Jurkat, Clone E6-1 (cell line): ENCODE measurements at places on chromosomes 2 and 18.

DNA sequence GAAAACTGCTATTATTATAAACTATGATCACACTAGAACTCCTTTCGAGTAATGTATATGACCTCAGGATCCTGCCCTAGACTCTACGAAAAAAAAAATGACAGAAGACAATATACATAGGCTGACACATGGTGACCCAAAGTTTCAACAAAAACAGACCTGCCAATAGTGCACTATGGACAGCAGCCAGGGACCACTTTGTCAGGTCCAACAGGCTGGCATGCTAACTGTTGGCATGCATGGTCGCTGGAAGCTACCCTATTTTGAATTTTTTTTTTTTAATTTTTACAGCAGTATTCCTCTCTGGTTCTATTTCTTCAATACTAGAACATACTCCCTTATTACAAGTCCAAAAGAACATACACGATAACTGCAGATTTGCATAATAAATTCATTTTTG lies 38.1 kb downstream of the REV1 start:
- DNase-seq: no peak

DNA sequence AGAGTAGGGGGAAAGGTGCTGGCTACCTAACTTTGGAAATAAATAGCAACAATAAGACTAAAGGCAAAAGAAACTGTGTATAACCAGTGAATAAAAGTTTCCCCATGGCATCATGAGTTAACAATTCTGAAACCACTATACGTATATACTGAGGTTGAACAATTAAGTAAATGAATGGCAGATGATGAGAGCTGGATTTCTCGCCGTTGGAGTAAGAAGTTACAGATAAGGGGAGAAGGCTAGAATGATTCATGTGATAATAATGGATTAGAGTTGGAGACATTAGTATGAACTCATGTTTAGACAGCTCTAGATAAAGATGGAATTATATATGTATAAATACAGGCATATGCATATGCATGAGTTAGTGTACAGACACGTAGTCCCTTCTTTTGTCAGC lies 152.7 kb downstream of the UBR3 start:
- no peak for DNase-seq

GRCh38 chr18:53795610-53796009 lies 428.9 kb downstream of the MBD2 start:
- DNase-seq: no peak

DNA sequence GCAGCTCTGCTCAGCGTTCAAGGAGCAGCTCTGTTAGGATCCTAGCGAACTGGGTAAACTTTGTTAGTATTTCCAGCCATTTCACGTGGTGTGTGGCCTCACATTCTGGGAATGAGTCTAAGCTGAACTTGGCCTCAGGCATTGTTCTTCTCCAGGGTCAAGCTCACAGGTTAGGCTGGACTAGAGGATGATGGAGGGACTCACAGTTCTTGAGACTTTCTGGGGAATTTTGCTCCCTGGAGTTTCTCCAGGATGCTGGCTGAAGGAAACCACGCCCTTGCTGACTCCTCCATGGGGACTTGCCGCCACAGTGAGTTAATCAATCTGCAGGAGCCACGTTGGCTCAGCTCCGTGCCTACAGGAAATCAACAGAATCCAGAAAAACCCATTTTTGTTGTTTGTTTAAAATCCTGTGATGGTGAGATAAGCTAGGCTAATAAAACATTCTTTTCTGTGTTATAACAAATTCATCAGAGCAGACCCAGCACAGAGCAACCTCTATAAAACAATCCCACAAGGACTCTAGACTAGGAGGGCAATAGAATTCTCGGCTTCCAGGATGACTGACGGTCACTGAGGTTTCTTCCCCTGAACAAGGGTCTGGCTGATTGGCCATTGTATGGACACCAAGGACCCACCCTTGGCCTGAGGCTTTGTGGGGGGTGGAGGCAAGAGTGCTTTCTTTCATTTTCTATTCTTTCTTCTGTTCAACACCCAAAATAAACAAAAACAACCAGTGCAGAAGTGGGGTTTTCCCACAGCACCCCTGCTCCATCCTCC lies 12.6 kb downstream of the CNDP1 start:
- no peak for DNase-seq

DNA sequence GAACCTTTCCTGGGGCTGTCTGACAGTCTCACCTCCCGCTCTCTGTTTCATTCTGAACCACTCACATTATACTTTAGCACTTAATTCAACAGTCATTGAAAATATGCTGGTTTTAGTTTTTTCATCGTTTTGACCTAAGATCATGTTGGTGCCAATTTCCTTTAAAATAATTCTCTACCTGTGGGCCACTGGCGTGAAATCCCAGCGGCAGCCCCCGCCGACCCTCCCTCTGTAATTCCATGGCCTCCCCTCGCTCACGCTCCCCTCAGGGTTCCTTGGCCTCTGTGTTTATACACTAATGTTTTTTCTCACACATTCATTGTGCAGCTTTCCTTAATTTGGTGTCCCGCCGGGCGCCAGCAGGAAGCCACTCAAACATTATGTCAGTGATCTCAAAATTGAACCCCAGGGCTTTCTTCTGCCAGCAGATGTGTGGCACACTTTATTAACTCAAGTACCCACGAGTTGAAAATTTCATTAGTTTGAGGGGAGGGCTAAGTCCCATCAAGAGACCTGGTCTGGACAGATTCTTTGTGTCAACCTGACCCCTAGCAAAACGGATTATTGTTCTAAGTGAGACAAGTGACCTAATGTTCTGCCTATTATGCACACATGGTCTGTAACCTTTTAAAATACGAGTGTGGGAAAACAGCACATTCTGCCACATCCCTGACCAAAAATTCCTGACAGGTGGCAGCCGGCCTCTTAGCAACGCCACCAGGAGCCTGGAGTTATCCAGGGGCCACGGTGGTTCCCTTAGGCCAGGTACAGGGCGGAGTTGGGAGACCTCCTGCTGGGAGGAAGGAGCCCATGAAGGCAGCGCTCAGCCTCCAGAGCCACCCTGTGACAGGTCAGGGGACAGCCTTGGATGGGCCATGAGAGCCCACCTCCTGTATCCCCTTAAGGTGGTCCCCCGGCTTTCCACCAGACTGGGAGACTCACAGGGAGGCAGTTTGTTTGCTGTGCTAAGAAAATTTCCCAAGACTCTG lies 53.1 kb downstream of the APOB start:
- no peak for DNase-seq

- no peak for DNase-seq
Observed at GRCh38 chr2:239563561-239563960, 162.7 kb upstream of the HDAC4 start.

DNA sequence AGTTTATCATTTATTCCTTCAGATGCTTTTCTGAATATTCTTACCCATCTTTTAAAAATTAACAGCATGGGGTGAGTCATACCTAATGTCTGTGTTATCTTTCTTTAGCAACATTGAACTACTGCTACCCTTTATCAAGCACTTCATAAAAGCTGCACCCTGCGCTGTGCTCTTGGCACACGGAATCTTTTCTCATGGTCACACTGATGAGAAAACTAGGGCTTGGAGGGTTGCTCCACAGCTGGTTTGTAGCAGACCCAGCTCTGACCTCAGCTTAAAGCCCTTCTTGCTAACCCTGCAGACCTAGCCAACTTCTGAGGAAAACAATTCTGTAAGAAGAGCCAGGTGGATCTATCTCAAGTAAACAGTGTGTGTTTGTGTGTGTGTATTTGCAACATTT lies 106.3 kb downstream of the RNF144A start:
- DNase-seq: no peak

- no peak for DNase-seq
Observed at GRCh38 chr2:109239720-109240119, 110.7 kb downstream of the SH3RF3 start.

GRCh38 chr2:195579776-195580555 lies 77.1 kb upstream of the SLC39A10 start:
- DNase-seq: no peak

DNA sequence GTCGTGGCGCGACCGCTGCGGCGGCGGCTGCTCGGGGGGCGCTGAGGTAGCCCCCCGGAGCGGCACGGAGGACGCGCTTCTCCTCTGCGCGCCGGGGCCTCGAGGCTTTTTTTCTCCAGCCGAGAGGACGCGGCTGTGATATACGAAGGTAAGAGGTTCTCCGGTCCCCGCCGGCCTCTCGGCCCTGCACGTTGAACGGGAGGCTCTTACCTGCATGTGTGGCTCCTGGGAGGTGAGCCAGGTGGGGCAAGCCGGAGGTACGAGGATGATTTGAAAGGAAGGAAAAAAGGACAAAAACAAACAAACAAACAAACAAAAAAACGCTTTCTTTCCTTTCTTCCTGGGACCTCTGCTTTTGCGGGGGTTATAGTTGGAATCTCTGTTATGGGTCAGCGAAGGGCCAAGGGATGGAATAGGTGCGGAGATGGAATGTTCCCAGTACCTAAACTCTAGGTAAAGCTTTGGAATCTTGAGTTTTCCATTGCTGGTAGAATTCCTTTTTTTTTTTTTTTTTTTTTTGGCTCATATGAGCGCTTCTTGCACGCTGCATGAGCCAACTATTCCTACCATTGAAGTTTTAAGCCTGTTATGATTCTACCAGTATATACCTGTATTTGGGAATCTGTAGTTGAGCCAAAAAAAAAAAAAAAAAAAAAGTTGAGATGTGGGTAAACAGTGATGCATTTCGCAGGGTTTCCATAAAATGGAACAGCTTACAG lies 674 bp downstream of the PTPN4 start:
- no peak for DNase-seq

- no peak for DNase-seq
Observed at GRCh38 chr2:180442860-180443644, 436.0 kb upstream of the CWC22 start.

GRCh38 chr2:187390891-187391290 lies 57.2 kb downstream of the CALCRL start:
- no peak for DNase-seq

DNA sequence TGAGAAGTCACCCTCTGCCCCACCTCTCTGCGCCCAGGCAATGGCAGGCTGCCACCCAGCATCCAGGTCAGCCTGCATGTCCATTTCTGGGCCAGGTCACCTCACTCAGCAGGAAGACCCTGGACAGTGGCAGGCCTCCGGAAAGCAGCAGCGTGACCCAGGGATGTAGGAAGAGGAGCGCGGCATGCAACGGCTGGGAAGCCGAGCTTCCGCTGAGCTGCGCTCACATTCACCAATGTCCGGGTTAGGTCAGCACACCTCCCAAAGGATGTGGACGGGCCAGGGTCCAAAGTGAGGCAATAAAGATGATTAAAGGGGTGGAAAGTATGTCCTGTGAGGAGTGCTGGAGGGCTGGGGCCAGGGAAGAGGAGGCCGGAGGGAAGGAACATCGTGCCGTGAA lies 174.5 kb downstream of the CTIF start:
- no peak for DNase-seq

DNA sequence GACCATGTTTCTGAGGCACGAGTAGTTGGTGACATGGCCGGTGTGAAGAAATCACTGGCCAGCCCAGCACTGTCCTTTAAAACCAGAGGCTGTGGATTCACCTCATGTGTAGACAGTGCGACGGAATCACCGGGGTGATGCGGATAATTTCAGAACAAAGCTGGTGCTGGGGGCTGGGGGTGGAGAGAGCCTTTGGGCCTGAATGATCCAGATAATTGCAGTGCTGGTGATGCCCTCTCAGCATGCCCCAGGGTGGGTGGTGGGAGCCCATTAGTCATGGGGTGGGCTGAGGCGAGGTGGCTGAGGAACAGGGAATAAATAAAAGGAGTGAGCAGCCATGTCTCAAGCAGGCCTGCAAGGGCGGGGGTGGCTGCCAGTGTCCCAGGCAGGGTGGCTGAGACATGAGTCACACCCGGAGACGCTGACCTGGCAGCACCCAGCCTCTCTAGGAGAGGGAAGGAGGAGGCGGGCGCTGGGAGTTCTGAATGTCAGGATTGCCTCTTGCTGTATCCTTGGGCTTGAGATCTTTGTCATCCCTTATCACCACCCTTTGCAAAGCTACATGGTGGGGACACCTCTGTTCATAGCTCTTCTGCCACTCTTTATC lies 151.1 kb upstream of the MSH6 start:
- no peak for DNase-seq

GRCh38 chr2:218259099-218259961 lies 1.5 kb upstream of the GPBAR1 start:
- no peak for DNase-seq

DNA sequence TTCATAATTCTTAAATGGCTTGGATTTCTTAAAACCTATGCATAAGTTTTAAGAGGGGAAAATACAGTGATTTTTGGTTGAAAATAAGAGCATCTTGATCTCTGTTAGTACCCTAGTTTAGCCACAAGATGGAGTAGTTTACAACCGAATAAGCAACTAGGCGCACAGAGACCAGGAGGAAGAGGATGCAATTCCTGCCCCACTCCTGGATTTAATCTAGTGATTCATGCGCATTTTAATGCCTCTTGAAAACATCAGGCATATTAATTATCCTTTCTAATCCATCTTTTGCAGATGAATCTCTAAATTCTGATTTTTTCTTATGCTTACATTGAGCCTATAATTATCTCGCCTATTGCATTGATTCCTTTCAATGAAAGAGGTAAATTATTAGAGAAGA lies 76.7 kb downstream of the MRPS9 start:
- DNase-seq: peak; percentile 37

GRCh38 chr2:235070063-235070706 lies 118.4 kb downstream of the SH3BP4 start:
- no peak for DNase-seq

DNA sequence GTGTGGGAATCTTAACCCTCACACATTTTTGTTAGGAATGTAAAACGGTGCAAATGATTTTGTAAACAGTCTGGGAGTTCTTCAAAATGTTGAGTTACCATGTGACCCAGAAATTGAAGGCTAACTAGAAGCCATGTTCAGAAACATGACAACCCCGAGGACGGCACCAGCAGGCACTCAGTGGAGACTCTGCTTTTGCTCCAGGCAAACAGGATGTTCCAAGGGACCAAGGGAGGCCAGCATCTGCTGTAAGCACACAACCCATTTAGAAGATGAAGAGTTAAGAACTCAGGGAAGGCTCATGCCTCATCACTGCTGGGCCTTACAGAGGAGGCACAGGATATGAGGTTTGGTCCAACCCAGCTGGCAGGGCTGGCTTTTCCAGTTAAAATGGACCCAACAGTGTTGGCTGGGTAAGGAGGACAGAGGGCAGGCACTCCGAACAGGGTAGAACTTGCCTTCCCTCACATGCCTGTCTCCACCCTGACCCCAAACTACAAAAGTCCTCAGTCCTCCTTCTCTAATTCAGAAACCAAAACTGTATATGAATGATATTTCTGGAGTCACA lies 23.6 kb downstream of the PARD6G start:
- no peak for DNase-seq

DNA sequence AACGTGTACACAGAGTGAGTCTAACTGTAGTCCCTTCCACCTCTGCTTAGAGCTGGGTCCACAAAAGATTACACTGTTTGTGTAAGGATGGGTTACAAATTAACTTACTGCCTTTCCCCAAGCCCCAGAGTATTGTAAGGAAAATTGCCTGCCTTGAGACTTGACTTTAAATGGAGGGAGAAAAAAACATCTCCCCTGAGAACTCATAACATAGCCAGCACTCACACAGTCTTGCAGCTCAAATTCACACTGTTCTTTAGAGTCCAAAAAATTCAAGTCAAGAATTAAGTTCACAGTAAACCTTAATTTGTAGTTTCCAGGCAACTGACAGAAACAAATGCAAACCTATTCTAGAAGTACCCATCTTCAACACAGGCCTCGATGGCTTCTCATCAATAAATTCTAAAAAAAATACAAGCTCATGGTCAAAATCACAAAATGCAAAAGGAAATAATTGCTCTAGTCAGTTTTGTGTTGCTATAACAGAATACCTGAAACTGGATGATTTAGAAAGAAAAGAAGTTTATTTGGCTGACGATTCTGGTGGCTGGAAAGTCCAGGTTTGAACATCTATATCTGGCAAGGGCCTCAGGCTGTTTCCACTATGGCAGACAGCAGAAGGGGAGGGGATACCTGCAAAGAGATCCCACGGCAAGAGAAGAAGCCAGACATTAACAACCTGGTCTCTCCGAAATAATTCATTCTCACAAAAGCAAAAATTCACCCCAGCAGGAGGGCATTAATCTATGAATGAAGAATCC lies 34.6 kb upstream of the TMEM17 start:
- no peak for DNase-seq
